ENCODE measurements at places on chromosomes 6 and 20.

- no peak for DNase-seq
Measured at GRCh38 chr20:44723391-44723790, 8.2 kb downstream of the CCN5 start.

DNA sequence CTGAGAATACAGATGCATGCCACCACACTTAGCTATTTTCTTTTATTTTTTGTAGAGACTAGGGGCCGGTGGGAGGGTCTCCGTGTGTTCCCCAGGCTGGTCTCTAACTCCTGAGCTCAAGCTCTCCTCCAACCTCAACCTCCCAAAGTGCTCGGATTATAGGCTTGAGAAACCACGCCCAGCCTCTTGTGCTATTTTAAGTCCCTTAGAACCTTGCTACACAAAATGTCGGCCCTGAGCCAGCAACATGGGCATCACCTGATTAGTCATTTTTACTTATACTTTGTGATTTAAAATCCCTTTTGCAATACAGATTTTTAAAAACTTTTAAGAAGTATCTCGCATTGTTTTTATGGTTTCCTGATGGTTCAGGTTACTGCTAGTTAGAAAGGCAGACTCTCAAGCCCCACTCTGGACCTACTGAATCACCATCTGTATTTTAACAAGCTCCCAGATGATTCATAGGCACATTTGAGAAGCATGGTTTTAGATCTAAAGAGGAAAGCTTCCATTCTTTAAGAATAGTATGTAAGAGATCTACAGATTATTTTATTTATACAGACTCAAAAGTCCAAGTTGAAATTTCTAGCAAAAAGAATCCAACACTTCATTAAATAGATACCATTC is 186.3 kb downstream of the PTPRT start:
- no peak for DNase-seq

DNA sequence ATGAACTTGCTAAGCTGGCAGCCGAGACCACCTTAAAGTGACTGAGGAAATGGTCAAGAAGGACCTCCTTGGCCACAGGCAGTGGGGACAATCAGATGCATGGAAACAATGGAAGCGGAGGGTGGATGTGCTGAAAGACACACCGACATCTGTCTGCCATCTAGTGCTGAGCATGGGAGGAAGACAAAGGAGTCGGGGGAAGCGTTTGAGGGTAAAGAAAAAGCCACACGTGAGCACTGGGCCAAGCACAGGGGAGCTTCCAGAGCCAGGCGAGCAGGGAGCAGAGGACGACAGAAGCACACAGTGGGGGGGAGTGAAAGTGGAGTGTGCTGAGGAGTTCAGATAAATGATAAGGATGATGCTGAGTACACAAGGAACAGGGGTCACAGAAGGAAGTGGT is 367.8 kb downstream of the ZFAND3 start:
- DNase-seq, result no peak

GRCh38 chr20:62558779-62559178 is 83.0 kb upstream of the GATA5 start:
- peak; percentile 59 for DNase-seq

GRCh38 chr6:11971154-11971553 is 41.0 kb upstream of the HIVEP1 start:
- no peak for DNase-seq

- DNase-seq, result no peak
Measured at GRCh38 chr20:8648466-8648865, 420.4 kb upstream of the PLCB4 start.

GRCh38 chr6:129844118-129844891 is 16.8 kb downstream of the TMEM244 start:
- no peak for DNase-seq

- no peak for DNase-seq
Measured at GRCh38 chr20:32203356-32204204, 4.0 kb downstream of the PLAGL2 start.
